ENCODE measurements at places on chromosomes 7 and 10.

DNA sequence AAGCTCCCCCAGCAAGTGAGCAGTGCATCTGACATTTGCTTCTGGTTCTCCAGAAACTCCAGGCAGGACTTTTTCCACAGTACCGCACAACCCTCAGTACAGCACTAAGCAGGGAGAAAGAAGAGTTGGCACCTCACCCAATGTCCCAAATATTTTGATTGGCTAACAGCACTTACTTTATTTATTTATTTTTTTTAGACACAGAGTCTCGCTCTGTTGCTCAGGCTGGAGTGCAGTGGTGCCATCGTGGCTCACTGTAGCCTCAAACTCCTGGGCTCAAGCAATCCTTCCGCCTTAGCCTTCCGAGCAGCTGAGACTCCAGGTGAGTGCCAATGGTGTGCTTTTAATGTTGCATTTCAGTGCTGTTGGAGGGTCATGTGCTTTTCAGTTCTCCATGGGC is 200.3 kb upstream of the ZMIZ1 start:
- no peak for DNase-seq

GRCh38 chr7:129790136-129790535 is 162.6 kb downstream of the UBE2H start:
- no peak for DNase-seq

GRCh38 chr10:52099026-52099600 is 215.0 kb upstream of the DKK1 start:
- DNase-seq = no peak

DNA sequence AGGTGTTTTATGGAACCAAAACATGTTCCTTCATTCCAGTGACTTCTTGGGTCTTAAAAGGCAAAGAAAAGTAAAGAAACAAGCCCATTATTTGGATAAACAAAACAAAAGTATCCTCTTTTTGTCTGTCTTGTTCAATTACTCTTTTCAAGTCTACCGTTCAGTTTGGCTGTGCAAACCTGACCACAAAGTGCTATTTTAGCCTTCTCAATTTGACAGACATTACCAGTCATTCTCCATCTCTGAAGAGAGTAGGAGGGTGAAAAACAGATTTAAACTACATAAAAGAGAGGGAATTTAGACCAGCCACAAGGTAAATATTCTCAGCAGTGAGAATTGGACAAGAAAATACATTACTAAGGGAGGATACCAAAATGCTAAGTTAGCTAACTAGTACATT is 145.2 kb downstream of the GRM3 start:
- no peak for DNase-seq

DNA sequence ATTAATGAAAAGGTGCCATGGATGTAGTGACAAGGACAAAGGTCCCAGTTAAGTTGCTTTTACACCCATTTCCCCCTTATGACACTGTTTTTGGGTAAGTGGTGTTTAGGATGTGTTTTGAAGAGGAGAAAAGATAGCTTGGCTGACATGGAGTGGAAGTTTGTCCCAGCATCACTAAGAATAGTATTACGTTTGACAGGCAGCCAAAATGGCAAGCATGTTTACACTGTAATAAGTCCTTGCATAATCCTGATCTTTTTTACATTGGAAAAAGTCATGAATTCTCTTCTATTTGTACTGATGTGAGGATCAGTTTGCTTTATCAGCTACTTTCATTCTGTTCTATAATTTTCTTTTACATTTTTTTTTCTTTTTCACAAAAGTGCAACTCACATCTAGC is 137.8 kb downstream of the CHRM2 start:
- DNase-seq = no peak

DNA sequence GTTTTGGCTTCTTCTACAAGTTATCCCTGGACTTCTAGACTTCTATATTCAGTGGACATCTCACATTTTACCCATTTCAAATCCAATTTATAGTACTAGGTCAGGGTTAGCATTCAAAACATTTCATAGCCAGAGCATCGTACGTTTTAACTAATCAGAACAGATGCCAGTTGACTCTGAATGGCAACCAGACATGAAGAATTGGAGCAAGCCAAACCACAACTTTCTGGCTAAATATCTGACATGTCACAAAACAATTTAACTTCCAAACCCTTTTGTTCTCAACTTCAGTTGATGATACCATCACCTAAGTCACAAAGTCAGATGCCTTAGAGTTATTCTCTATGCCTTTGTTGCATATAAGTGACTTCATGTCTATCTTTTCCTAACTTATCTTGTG is 1105.7 kb downstream of the XPNPEP1 start:
- DNase-seq = no peak

- no peak for DNase-seq
Measured at GRCh38 chr10:123464430-123465323, 201.5 kb upstream of the GPR26 start.

DNA sequence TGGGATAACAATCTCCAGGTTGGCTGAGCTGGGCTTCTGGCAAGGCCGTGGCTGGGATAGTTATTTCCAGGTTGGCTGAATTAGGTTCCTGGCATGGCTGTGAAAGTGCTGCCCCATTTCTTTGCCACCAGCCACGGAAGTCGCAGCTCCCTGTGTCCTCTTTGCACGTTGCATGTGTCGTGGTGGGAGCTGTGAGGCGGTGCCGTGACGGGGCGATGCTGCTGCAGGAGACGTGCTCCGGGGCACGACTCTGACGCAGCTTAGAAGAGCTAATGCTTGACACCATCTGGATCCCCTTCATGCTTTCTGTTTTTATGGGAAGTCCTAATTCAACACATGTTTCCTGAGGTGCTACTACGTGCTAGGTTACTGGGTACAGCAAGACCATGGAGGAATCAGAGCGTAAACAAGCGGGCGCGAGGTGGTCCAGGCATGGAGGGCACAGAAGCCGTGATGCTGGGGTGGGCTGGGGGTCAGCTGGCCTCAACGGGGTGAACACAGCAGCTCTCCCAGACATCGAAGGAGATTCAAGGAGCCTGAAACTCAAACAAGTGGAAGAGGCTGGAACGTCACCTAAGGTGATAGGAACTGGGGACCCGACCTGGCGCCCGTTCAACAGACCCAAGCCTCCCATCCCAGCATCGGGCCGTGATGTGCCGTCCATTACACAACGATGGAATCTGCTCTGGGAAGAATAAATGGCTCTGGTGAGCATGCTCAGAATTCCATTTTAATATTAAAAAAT is 407.1 kb downstream of the DNAJB6 start:
- DNase-seq = no peak

DNA sequence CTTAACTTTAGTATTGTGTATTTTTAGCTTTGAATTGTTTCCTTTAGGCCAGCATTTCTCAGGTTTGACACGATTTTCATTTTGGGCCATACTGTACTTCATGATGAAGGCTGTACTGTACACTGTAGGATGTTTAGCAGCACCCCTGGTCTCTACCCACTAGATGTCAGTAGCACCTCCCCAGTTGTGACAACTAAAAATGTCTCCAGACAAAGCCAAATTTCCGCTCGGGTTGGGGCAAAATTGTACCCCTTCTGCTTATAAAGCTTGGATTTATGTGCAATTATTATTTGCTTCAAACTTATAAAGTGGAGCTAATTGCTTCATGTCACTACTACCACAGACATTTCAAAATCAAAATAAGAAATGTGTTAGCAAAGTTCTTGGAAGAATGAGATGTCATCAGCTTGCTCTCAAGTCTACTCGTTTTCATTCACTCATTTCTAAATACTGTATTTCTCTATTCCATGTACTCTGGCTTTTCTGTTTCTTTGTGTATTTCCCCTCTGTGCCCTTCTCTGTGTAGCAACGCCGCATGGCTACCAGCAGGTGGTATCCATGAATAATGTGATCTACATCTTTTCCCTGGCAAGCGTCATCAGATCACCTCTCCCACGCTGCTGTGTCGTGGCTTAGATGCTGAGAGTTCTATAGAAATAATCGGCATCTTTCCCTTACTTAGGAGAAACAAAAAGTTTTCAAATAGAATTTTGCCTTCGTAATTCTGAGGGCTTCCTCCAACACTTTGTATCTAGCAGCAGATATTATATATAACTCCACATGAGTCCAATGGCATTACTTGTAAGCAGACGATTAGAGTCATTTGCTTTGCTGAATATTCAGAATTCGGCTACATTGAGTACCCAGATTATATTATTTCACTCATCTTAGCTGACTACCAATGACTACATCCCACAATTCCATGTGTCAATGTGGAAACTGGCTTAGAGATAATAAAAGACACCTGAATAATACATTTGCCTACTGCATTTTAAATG is 47.8 kb upstream of the CALCR start:
- no peak for DNase-seq

GRCh38 chr10:77877441-77878344 is 48.9 kb downstream of the DLG5 start:
- no peak for DNase-seq
